ENCODE measurements at places on chromosomes 1 and 21. TPM values are rescaled to one million over a fixed set of nuclear protein-coding genes. Genes with fewer than 3 reads are reported as not detected.

- no peak for DNase-seq
Measured at GRCh38 chr1:171140956-171141687, 44.0 kb upstream of the FMO2 start.

DNA sequence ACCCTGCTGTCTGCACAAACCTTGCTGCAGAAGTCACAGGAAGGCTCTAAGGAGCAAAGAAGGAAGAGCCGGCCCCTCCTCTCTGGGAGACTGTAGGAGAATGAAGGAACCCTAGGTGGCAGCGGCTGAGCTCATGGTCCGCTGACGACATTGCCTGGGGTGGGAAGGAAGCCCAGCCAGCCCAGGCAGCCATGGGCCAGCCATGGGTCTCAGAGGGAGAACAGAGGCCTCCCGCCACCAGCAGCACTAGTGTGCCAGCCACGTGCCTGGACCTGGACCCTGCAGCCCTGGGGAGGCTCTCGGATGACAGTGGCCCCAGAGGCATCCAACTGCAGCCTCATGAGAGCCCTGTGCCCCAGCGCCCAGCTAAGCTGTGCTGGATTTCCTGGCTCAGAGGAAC is 49.2 kb upstream of the POFUT2 start:
- DNase-seq = no peak

DNA sequence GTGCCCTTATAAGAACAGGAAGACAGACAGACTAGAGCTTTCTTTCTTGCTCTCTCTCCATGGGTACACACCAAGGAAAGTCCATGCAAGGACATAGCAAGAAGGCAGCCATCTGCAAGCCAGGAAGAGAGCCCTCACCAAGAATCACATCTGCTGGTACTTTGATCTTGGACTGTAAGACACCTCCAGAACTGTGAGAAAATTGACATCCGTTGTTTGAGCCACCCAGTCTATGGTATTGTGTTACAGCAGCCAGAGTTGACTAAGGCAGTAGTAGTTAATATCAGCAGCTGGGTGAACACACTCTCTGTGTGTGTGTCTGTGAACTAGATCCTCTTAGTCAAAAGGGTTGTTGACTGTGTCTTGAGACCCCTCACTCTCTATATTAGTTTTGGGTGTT is 53.8 kb upstream of the PPP2R5A start:
- no peak for DNase-seq

Gene LCE1A
- total RNA-seq = not detected

DNA sequence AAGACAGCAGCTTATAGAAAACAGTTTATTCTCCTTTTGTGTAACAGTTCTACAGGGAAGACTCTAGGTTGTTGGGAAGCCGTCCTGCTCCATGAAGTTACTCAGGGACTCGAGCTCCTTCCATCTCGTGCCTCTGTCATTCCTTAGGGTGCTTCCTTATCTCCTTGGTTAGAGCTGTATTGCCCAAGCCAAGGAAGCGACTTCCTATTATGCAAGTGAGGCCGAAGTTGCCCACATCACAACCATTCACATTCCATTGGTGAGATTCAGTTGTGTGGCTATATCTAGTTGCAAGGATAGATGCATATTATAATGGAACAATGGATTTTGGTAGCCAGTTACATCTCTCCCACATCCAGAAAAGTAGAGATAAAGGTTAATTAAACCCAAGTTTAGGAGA is 9.0 kb downstream of the GSTM5 start:
- no peak for DNase-seq

Gene PRCC
- 81.7 TPM for total RNA-seq

Gene IKBKE
- total RNA-seq = 14.4 TPM

GRCh38 chr1:1770102-1770501 is 8.2 kb downstream of the NADK start:
- DNase-seq = no peak

Gene EDN2
- total RNA-seq = not detected

GRCh38 chr1:62732331-62732730 is 44.1 kb upstream of the DOCK7 start:
- DNase-seq = no peak

- peak; percentile 28 for DNase-seq
Measured at GRCh38 chr1:222068937-222069336, 327.0 kb upstream of the DUSP10 start.

GRCh38 chr1:110164725-110165350 is 14.5 kb downstream of the SLC6A17 start:
- DNase-seq = no peak

Gene MYCL
- 0.34 TPM for total RNA-seq

GRCh38 chr1:213484758-213485157 is 433.7 kb downstream of the RPS6KC1 start:
- no peak for DNase-seq

- no peak for DNase-seq
Measured at GRCh38 chr21:39696196-39696595, 48.8 kb upstream of the IGSF5 start.

Gene PAFAH2
- 10.2 TPM for total RNA-seq

Gene CYP4Z1
- total RNA-seq = not detected

GRCh38 chr1:167126317-167126716 is 32.4 kb downstream of the STYXL2 start:
- no peak for DNase-seq

DNA sequence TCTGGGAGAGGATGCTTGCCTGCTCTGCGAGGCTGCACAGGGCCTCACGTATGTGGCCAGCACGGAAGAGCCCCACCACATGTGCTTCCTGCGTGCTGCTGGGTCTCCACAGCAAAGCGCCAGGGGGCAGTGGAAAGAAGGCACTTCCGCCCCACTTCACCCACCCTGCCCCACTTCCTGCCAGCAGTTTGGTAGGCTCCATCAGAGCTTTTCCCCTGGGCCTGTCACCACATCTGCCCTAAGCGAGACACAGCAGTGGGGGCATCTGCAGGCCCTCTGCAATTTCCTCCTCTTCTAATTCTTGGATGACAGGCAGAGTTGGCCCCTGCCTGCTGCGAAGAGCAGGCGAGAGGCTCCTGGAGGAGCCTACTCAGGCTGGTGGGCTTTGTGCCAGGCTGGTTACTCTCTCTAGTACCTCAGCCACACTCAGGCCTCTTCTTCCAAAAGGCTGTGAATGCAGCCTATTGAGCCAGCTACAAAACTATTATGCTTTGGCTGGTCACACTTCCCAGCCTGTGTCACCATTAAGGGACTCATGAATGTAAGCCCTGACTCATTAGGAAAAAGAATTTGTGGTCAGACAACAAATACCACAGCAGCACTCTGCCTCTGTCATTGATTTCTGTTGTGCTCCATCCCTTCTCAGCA is 25.0 kb downstream of the CD244 start:
- DNase-seq = peak; percentile 57

DNA sequence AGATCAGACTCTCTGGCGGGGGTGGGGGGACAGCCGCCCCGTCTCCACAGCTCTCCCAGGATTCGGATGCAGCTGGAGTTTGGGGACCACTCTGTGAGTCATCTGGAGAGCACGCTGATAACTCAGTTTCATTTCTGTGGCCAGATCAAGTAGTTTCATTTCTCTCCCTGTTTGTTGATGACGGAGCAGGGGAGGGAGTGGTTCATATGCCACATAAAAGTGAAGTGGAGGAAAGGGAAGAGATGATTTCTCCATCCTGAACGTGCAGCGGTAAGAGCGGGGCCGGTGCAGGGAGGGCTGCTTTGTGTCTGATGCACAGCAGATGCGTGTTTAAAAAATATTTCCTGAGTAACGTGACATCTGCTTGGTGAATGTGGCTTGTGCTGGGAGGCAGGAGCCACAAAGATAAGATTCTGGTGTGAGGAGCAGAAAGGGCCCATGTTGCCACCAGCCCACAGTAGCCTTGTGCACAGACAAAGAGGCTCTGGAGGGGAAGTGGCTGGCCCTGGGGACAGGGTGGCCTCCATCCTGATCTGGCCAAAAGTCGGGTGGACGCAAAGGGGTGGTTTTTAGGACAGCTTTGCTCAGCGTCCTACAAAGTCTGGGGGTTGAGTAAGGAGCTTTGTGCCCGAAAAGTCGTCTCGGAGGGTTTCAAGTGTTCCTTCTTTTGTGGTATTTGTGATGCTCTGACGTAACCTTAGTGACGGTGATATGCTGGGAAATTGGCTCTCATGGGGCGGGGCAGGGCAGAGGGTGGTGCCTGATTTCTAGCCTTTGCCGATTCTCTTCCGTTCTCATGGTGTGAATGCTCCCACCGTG is at the start of gene MX2:
Gene MX2 (plus strand): TSS at position 242 of the 819 bp plus-strand sequence. CDS start 14,880 bp downstream, outside the sequence.
- DNase-seq = peak; percentile 30

GRCh38 chr1:77027847-77028246 is 160.6 kb downstream of the ST6GALNAC5 start:
- no peak for DNase-seq

DNA sequence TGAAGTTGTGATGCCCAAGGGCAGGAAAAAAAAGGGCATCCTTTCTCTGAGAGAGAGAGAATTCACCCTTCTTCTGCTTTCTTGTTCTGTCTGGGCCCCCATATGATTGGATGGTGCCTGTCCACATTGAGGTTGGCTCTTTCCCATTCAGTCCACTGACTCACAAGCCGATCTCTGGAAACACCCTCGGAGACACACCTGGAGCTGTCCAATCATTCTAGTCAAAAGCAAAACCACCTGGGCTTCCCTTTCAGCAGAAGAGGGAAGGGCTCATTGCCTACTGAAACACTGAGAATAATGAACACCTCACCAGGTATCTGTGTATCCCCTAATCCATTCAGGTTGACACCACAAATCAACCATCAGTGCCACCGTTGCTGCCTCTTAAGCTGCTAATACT is 103.7 kb upstream of the GNG12 start:
- no peak for DNase-seq

Gene LHX8
- not detected for total RNA-seq

Gene CFHR2
- not detected for total RNA-seq

- DNase-seq = peak; percentile 54
Measured at GRCh38 chr1:187001198-187001889, 172.6 kb downstream of the PLA2G4A start.

- peak; percentile 71 for DNase-seq
Measured at GRCh38 chr1:59669752-59670312, 144.9 kb upstream of the HOOK1 start.

- no peak for DNase-seq
Measured at GRCh38 chr21:44867999-44868700, 5.3 kb downstream of the PTTG1IP start.

- DNase-seq = no peak
Measured at GRCh38 chr1:32099426-32099825, 8.4 kb upstream of the KPNA6 start.

DNA sequence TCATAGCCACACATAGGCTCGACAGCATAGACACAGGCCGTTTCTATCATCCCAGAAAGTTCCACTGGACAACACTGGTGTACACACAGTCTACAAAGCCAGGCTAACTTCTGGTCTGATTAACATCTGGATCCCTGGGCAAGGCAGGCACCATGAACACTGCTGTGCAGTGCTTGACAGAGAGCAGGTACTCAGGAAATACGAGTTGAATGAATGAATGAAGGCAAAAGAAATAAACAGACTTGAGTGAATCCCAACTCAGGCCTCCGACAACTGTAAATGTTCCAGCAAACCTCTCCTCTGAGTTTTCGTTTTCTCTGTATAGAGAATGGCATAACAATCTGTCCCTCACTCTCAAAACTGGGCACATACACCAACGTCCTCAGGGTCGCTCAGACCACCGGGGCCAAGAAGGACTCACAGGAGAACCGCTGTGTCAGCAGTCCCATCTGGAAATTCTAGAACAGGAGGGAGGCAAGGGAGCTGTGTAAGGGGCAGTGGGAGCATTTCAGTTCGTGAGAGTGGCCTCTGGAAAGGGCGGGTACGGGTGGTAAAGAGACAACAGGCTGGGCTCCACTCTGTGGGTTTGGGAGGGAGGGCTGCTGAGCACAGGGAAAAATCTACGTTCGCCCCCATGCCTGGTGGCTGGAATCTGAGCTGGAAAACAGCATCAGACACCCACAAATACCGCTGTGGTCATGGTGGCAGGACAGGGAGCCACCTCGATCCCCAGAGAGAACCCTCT is 15.1 kb upstream of the ECE1 start:
- no peak for DNase-seq

DNA sequence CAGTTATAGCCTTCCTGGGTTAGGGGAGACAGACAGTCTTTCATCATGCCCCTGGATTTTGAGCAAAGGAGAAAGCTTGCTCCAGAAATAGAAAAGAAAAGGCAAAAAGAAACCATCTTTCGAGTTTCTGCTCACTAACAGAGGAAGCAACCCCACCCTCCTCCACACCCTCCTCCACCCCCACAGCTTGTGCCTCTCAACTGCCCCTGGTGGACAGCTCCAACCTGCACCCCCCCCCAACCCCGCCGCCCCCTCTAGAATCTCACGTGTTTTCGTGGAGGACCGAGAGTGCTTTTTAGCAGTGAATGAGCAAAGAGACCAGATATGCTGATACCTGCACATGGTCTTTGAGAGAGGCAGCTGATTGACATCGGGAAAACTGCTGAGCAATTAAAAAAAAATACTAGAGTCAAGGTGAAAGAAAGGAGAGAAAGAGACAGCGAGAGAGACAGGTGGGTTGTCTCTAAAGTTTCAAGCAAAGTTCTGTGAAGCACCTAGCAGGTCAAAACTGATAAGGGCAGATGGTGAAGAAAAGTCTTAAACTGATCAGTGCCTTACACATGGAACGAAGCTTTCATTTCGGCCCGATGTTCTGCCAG is 358.3 kb downstream of the KIF26B start:
- DNase-seq = peak; percentile 9

DNA sequence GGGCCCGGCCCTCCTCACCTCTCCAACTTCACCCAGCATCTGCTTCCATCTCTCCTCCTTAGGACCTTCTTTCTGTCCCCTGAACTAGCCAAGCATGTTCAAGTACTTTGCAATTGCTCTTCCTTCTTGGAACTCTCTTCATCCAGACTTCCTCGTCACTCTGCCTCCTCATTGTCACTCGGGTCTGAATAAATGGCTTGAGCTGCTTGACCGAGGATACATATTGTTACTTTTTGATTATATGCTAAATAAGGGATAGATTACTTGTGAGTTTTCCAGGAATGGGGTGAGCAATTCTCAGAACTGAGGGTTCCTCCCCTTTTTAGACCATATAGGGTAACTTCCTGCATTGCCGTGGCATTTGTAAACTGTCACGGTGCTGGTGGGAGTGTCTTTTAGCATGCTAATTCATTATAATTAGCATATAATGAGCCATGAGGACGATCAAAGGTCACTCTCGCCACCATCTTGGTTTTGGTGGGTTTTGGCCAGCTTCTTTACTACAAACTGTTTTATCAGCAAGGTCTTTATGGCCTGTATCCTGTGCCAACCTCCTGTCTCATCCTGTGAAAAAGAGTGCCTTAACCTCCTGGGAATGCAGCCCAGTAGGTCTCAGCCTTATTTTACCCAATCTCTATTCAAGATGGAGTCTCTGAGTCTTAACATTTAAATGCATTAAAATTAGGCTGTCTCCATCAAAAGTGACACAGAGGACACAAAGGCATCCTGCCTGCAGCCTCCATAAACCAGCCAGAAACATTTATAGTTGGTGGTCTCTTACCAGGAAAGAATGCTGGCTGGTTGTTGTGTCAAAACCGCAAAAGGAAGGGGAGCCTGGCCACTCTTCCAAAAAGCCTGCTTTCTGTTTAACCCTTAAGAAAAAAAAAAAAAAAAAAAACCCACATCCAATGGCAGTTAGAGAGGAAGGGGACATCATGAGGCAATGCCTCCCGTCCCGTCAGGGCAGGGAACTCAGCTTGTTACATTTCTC is 179.3 kb downstream of the KAZN start:
- no peak for DNase-seq

Gene LAX1
- total RNA-seq = not detected

All from HFFc6 (cell line).